ENCODE measurements at places on chromosomes 6 and 20.

DNA sequence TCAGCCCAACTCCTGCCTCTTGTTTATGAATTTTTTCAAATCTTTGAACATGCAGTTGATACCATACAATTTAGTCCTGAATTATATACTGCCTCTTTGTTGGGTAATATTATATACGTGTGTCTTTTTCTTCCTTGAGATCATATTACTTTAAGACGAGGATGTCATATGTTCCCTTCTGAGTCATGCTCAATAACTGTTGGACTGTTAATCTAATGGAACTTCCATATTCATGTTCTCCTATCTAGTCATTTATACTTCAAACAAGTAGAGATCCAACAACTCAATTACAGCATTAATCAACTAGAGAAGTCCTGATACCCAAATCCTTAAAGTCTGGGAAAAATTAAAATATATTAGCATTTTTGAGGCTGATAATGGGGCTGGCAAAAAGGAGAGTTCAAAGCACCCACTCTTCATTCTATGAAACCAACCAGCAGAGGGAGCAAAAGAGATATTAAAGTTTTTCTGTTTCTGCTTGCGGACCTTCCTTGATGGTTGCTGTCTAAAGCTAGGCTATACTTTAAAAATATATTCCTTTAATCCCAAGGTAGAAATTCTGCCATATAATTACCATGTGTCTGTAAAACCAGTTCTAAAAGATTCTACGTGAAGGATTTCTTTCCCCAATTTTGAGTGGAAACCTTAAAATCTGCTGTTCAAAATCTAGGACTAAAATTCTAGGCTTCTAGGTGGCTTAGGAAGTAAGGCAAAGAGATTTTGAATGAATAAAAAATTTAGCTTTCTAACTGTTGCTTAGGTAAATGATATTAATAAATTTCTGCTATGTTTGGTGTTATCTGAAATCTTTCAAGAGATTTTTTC is 498.9 kb downstream of the BCKDHB start:
- DNase-seq = no peak

DNA sequence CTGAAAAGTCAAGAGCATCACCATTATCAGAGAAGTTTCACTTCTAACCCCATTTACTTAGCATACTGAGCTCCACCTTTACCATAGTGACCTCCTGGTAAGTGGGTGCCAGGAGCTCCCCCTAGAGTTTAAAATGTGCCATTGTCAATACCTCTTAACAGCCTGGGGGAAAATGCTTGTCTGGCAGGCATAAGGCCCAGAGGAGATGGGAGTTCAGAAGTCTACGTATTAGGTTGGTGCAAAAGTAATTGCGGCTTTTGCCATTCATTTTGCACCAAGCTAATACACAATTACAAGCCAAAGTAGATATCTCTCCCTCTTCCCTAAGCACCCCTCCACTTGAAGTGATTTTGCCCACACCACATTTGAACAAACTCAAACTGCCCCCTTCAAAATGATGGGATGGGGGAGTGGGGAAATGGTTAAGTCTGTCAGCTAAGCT is 919.0 kb downstream of the KIF16B start:
- no peak for DNase-seq

DNA sequence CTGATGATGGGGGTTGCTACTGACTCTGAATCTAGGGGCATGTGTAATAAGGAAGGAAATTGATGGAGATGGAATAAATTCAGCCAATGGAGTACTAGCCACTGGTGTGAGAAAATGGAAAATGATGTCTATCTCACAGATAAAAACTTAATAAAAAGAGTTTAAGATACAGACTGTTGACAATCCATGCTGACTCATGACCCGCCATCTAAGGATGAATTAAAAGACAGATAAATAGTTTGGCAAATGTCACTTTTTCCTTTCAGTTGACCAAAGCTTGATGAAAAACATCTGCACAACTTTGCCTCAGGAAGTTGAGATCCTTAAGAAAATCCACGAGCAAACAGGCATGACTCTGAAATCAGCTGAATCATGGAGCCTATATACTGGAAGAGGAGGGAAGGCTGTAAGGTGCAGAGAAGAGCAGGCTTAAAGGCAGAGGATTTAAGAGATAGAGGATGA is 82.6 kb upstream of the BMP5 start:
- DNase-seq = no peak

DNA sequence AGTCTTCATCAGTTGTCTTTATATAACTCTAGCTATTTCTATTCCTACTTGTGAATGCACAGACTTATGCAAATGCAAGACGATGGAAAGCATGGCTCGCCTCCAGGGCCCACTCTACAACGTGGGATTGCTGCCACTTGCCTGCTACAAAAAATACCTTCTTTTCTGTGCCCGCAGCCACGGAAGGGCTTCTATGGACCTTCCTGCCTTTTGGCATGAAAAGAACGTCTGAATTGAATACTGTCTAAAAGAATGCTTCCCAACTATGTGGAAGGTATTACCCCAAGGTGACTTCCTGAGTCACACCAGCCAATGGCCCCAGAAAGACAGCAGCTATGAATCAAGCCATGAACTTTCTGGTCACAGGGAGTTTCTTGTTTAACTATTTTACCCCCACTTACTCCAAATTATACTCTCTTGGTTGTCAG is 261.2 kb downstream of the HIVEP2 start:
- no peak for DNase-seq

GRCh38 chr6:311679-312220 is 19.5 kb downstream of the DUSP22 start:
- DNase-seq = no peak

DNA sequence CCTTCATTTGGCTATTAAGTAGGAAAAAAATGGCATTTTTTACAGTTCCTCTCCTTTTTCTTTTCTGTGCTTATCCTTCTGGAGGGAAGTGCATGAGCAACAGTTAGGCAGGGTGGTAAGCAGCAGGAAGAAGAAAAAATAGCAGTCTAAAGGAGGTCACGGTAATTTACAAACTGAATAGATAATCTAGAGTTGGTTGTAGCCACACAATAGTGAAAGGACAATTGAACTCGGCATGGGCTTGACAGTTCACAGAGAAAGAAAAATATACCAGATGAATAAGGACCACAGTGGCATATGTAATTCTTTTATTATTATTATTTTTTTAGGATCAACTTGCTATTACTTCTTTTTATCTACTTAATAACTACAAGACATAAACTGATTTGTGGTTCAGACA is 358.6 kb downstream of the BTBD9 start:
- DNase-seq = no peak

GRCh38 chr6:84766118-84766798 is 1.9 kb upstream of the TBX18 start:
- DNase-seq = no peak

- no peak for DNase-seq
Measured at GRCh38 chr6:105431226-105431625, 28.3 kb upstream of the PREP start.

DNA sequence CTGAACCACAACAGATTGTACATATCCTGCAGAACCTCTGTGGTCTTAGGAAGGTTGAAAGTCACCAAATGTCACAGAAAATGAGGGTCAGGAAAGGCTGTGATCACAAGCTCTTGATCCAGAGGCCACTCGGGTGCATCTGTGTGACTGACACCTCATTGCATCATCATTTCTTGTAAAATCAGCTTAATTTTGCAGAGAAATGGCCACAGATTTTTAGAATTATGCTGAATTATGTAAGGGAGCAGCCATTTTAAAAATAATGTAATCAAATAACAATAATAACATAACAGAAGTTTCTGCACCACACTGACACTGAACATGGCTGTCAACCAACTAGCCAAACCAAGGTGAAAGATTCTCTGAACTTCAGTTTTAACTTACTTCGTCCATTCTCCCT is 32.5 kb upstream of the PRND start:
- no peak for DNase-seq

DNA sequence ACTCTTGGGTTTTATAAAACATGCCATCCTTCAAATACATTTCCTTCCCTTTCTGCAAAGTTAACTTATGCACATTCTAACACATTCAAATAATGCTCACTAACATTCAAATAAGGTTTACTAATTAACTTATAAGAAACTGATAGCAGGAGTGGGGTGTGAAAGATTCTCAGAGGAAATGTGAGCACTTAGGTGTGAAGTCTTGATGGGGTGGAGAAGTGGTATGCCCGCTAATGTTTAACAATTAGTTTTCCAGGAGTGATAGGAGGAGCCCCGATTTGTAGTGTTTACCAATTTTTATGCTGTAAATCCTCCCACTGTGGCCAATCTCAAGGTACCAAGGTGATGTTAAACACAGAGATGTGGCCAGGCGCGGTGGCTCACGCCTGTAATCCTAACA is 18.3 kb upstream of the DSN1 start:
- no peak for DNase-seq

DNA sequence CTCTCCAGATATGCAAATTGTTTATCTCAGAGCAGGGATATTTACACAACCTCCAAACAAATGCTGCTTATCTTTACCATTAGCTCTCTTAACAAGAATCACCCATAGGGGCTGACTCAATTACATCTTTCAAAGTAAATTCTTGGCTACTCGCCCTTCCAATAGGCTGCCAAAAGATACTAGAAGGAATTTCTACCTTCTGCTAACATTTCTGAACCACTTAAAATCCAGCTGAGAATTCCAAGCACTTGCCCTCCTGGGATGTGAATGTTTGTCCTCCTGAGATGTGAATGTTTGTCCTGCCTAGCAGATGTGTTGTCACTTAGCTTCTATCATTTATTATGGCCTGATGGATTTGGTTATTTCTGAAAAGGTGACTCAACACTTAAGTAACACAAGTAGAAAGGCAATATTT is 388.0 kb downstream of the GJA1 start:
- no peak for DNase-seq
